Mammary microvascular endothelial cell (primary cell): ENCODE measurements at places on chromosomes 11 and 22. TPM values are rescaled to one million over a fixed set of nuclear protein-coding genes. Genes with fewer than 3 reads are reported as not detected.

TSGA10IP gene
- not detected in 2 replicates for total RNA-seq

E2F8 gene
- 4.5 and 6.0 TPM in 2 replicates for total RNA-seq

NXPE1 gene
- total RNA-seq: not detected in 2 replicates

CCT8L2 gene
- not detected in 2 replicates for total RNA-seq

OR51E2 gene
- total RNA-seq: not detected in 2 replicates

ADORA2A gene
- total RNA-seq: 4.8 and 6.8 TPM in 2 replicates

GAB2 gene
- 15.9 and 17.2 TPM in 2 replicates for total RNA-seq

SCGB1A1 gene
- not detected in 2 replicates for total RNA-seq

CFAP300 gene
- total RNA-seq: not detected in 2 replicates

ADAMTS15 gene
- 0.05 TPM in 1 of 2 replicates, not detected in the other for total RNA-seq

ELMOD1 gene
- not detected in 2 replicates for total RNA-seq

GPR137 gene
- 22.8 and 27.8 TPM in 2 replicates for total RNA-seq

MPZL2 gene
- total RNA-seq: 129 and 135 TPM in 2 replicates

NNMT gene
- total RNA-seq: 121 and 168 TPM in 2 replicates

DMC1 gene
- total RNA-seq: 0.53 and 1.9 TPM in 2 replicates

FBLN1 gene
- 0.07 and 0.30 TPM in 2 replicates for total RNA-seq

LMNTD2 gene
- 0.05 and 0.20 TPM in 2 replicates for total RNA-seq

TPBGL gene
- total RNA-seq: not detected in 2 replicates

LIPT2 gene
- 1.2 and 2.6 TPM in 2 replicates for total RNA-seq
